ENCODE measurements at places on chromosomes 12 and 14.

DNA sequence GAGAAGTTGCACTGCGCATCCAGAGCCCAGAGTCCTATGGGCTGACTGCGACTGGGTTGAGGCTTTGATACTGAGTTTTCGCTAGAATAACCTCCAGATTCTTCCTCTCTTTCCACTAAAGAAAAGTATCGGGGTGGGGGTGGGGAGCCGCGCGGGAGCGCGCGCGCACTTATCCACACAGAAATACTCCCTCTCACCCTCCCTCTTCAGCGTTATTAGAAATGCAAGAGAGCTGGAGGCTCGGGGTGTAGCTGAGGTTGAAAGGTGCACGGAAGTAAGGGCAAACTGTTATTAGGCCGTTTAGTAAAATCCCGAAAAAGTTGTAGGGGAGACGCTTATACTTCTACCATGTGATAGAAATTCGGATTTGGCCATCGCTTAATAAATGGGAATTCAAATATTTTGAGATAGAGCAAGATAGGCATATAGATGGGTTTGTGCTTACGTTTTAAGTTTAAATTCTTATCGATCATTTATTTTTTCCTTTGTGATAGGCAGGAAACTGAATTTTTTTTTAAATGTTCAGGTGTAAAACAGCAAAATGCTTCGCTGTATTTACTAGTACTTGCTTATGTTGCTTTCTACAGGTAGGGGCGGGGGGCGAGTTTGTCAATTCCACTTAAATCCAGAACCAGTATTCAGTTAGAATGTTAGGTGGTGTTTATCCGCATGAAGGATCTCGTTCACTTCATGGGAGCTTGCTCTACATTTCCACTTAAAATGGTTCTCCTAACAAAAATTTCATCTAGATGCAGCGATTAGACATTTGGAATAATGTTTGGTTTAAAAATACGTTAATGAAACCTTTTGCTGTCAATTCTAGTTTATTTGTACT, 1.1 kb downstream of the ARHGAP5 start:
- peak; percentile 12 for ATAC-seq

GRCh38 chr12:19689801-19690472, 250.6 kb downstream of the AEBP2 start:
- no peak for ATAC-seq

DNA sequence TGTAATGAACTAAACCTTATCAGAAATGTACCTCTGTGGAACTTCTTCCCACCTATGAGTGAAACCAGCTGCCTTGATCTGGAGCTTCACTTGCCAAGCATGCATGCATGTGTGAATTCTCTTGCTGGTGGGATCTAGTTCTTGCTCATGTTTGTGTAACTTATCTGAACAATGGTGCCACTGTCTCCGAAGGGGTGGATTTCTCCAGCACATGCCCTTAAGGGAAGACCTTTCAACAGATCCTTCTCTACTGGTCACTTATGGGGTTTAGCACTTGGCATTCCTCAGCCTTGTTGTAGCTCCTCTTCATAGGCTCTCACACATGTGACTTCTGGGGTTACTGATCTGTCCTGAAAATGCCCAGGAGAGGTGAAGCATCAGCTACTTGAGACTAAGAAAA, 25.0 kb downstream of the SMOC1 start:
- no peak for ATAC-seq

- no peak for ATAC-seq
Observed at GRCh38 chr12:127473766-127474165, 793.2 kb upstream of the TMEM132C start.

DNA sequence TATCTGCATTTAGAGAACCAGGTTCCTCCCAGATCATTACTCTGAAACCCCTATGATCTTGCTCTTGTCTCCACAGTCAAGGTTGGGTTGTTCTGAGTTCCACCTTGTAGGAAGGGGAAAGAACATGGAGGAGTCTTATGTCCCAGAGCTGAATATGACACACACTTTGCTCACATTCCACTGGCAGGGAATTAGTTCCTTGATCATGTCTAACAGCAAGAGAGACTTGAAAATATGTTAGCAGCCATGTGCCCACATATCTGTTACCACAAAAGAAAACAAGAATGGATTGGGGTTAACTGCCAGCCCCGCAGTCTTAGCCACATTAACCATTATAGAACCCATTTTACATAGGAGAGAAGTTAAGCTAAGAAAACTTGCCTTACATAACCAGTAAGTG, 71.1 kb upstream of the MDM1 start:
- ATAC-seq = no peak

- ATAC-seq = no peak
Observed at GRCh38 chr12:93980711-93981110, 167.7 kb upstream of the PLXNC1 start.

- peak; percentile 91 for ATAC-seq
Observed at GRCh38 chr12:58425481-58426392, 484.4 kb downstream of the ATP23 start.

DNA sequence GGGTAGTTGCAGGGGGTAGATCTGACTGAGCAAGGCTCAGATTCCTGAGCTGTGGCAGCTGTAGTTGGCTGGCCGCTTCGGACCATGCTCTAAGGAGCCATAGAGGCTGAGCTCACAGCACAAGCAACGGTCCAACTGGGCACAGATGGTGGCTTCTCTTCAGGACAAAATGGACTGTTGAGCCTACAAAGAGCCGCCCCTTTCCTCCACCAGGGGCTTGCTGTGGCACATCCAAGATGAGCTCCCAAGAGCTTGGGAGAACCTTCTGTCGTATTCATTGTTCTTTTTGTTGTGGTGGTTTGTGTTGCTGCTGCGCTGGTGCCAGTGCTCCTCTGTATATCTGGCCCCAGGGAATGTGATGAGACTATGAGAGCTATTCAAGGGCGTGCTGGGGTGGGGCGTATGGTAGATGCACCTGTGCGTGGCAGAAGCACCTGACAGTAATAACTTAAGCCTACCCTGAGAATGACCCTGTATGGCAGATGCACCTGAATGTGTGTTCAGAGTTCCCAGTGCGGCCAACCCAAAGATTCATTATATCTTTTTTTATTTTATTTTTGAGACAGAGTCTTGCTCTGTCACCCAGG, 17.8 kb upstream of the LGALS3 start:
- ATAC-seq = no peak

DNA sequence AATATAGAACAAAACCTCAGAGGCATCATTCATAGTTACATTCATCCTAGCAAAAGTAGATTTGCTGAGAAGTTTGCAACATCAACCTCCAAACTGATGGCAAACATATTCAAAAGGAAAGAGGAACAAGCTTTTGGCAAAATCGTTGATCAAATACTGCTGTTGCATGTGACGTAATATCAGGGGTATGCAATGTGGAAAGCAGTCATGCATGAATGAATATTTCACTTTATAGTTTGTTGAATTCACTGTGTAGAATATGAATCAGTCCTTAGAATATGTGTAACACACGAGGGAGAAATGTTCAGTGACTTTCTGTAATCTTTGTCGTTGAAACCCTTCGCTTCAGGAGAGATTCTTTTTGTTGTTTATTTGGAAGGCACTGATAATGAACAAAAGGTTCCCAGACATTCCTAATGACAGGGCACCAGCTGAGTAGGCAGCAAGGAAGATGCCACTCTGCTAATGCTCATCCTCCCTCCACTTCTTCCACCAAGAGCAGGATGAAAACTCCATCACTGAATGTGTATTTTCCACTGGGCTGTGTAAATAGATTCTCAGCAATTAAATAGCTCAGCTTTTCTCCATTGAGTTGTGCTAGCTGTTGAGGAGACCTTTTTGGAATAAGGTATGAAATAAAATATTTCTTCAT, 126.1 kb downstream of the PELI2 start:
- ATAC-seq = no peak

DNA sequence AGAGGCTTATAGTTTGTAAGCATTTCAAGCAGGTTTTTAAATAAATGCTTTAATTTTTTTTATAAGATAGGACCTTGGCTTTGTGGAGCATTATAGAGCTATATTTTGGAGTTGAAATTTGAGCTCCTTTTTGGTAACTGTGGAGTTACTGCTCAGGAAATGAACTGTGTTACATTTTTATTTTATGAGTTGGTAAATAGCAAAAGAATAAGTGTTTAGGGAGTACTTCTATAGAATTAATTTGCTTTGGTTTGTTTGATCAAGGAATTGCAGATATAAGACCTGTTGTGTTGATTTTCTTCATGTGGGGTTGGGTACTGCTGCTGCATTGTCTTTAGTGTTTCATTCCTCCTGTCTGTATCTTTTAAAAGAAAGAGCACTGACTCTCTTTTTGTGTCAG, 3.5 kb downstream of the ATP2A2 start:
- no peak for ATAC-seq
